Activated B cell treated with CpG ODN at 0.5 μM for 24 hours (primary cell): ENCODE measurements at places on chromosomes 7 and 10. TPM values are rescaled to one million over a fixed set of nuclear protein-coding genes. Genes with fewer than 3 reads are reported as not detected.

DNA sequence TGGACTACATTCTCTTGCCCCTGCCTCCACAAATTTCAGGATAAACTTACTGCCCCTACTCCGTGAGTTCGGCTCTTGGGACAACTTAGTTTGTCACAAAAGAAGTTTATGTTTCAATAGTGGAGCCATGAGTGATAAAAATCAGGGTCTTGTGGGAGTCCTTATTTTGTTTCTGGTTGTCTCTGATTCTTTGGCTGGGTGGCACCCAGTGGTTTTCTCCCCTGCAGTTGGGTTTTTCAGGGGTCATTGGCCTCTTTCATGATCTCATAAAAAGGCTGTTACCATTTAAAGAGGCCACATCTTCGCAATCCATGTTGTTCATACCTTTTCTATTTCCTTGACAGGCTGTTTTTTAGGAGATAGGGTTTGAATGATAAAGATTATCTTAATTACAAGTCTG, 5.5 kb downstream of the TET1 start:
- peaks cover 52% of the 10 kb centered on the region for H3K27me3 ChIP-seq
- H3K36me3 ChIP-seq = no peaks in the 10 kb centered on the region
- DNase-seq = no peak
- peaks cover 18% of the 10 kb centered on the region for H3K4me1 ChIP-seq
- H3K4me3 ChIP-seq = no peak overlapping the region
- no peak overlapping the region for H3K27ac ChIP-seq

- peaks cover 64% of the 10 kb centered on the region for H3K27me3 ChIP-seq
- no peaks in the 10 kb centered on the region for H3K36me3 ChIP-seq
- DNase-seq = no peak
These were observed 17.8 kb upstream of the GATA3 start for GRCh38 chr10:8036506-8037198.

- peaks cover 42% of the 10 kb centered on the region for H3K4me1 ChIP-seq
- no peaks in the 10 kb centered on the region for H3K36me3 ChIP-seq
- H3K27me3 ChIP-seq = no peaks in the 10 kb centered on the region
- H3K4me3 ChIP-seq = peak overlapping the region; percentile 9
These were observed 3.7 kb downstream of the ZNF775 start for GRCh38 chr7:150382844-150383225.

- H3K27me3 ChIP-seq = peaks cover 38% of the 10 kb centered on the region
- H3K36me3 ChIP-seq = no peaks in the 10 kb centered on the region
- no peak overlapping the region for H3K27ac ChIP-seq
- no peak for DNase-seq
These were observed 20.4 kb upstream of the GOT1 start for GRCh38 chr10:99450624-99451498.

- H3K27me3 ChIP-seq = peaks cover 4% of the 10 kb centered on the region
- DNase-seq = no peak
- H3K36me3 ChIP-seq = peaks cover 18% of the 10 kb centered on the region
- no peaks in the 10 kb centered on the region for H3K4me1 ChIP-seq
- H3K4me3 ChIP-seq = no peak overlapping the region
These were observed 33.7 kb upstream of the RHEB start for GRCh38 chr7:151553356-151553755.

DNA sequence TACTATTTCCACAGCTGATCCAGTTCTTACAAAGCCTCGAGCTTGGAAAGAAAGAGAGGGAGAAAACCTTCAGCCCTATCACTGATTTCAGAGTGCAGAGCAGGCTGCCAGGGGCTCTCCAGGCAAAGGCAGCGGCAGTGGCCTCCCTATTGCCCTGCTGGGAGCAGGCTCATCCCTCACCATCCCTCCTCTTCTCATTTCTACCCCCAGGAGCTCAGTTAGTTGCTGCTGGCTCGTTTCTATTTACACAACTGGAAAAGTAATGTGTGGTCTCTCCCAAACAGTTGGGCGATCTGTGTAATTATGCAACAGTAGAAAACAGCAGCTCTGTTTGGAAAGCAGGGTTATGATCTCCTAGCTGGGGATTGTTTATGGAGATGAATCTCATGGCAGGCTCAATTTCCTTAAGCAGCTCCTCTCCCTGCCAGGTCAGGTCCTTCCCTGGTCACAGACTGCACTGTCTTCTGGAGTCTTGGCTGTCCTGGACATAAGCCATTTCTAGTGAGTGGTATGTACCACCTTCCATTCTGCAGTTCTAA, 28.7 kb upstream of the TNS3 start:
- no peak for DNase-seq
- H3K27ac ChIP-seq = no peak overlapping the region
- no peak overlapping the region for H3K4me3 ChIP-seq

Gene SPDYE2B
- total RNA-seq = not detected in 2 replicates
